ENCODE measurements at places on chromosomes 5 and 9. TPM values are rescaled to one million over a fixed set of nuclear protein-coding genes. Genes with fewer than 3 reads are reported as not detected.

DNA sequence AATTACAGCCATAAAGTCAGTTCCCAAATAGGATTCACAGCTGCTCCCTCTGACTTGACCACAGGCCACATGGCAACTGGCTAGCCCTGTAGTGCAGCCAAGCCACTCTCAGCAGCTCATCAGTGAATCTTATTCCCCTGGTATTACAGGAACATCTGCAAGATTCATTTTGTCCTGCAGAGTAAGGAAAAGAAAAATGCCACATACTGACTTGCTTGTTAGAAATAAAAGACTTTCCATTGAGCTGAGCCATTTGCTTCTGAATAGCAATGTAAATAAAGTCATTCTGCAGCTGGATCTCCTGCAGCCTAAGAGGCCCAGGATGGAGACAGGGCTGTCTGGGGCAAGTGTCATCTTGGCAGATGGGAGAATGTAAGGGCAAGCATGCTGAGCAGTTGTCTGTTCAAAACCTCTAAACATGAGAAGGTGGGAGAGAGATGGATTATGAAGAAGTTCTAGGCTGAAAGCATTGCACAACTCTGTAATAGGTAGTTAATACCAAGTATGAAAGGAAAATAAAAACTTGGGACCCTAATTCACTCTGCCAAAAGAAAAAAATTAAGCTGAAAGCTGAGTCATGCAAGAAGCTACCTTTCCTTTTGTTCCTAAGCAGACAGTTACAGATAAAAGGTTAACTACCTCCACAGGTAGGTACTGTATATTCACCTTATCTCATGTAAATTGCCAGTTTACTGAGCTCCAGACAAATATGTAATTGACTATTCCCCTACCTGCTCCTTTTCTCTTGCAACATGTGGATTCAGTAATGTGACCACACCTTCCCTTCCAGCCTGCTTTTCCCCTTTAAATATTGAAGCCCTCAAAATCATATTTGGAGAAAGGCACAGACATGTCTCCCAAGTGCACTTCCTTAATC is 244.4 kb upstream of the RAI14 start:
- DNase-seq = no peak

GRCh38 chr5:73448463-73449136 is at the start of gene FOXD1:
TSS of gene FOXD1 (minus strand) at chr5:73448777. CDS start at chr5:73448362, 415 bp downstream.
- DNase-seq = peak; percentile 42

DNA sequence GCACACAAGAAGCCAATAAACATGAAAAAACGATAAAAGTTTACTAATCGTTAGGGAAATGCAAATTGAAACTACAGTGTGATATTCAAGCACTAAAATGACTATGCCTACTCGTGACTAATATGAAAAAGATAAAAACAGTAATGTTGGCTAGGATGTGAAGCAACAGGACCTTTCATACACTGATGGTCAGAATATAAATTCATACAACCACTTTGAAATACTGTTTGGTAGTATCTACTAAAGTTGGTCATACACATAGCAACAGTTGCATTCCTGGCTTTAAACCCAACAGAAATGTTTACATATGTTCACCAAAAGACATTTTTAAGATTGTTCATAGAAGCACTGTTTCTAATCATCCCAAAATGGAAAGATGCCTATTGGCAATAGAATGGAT is 24.3 kb downstream of the FBXO38 start:
- no peak for DNase-seq

DNA sequence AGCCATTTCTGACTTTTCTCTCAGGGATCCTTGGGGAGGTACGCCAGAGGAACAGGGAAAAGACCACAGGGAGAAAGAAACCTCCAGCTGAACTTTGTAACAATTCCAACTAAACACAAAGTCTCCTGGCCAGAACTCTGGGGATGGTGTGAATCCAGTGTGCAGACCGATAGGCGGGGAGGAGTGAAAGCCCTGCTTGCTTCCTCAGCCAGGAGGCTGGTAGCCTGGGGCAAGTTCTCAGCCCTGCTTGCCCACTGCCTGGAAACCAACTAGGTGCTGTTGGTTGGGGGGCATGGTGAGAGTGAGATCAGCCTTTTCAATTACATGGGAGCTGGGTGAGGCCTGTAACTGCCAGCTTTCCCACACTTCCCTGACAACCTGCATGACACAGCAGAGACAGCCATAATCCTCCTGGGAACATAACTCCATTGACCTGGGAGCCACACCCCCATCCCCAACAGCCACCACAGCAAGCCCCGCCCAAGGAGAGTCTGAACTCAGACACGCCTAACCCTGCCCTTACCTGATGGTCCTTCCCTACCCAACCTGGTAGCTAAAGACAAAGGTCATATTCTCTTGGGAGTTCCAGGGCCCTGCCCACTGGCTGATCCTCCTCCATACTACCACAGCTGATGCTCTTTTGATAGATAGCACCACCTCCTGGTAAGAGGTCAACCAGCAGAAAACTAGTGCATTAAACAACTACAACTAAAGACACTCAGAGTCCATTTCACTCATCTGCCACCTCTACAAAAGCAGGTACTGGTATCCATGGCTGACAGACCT is 100.1 kb upstream of the TNFAIP8 start:
- no peak for DNase-seq

DNA sequence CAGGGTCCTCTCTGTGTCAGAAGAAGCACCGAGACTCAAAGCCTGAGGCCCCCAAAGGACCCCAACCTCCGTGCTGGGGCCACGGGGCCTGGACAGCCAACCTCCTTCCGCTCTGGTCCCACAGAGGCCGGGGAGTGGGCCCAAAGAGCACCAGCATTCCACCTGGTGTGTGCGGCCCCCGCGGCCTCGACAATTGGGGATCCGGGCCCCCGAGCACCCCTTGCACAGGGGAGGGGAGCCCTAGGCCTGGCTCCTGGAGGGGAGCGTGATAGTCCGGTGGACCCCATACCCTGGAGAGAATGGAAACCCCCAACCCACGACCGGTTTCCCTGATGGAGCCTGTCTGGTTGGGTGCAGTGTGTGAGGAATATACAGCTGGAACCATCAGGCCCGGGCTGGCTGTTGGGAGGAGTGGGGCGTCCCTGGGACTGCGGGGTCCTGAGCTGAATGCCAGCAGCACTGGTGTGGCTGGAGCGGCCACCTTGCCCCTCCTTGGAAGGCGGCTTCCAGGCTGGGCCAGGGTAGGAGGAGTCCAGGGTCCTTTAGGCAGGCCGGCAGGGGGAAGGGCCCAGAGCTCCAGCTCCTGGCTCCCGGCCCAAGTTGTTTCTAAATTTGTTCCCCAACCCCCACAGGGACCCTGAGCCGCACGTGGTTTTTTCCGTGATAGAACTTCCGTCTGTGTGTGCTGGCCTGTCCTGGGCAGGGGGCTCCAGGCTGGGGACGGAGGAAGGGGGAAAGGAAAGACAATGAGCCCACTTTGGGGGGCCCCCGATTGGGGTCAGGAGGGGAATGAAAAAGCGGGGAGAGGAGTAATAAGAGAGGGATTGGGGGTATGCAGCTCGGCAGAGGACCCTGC is 825 bp upstream of the TOR4A start:
- DNase-seq = peak; percentile 88

- no peak for DNase-seq
Observed at GRCh38 chr5:39760385-39761198, 335.8 kb upstream of the DAB2 start.

GRCh38 chr5:160271396-160271795 is 41.0 kb downstream of the CCNJL start:
- no peak for DNase-seq

- peak; percentile 89 for DNase-seq
Observed at GRCh38 chr9:135085830-135086546, 1.5 kb upstream of the OLFM1 start.

GRCh38 chr5:95027151-95027721 is 257.7 kb downstream of the MCTP1 start:
- no peak for DNase-seq

DNA sequence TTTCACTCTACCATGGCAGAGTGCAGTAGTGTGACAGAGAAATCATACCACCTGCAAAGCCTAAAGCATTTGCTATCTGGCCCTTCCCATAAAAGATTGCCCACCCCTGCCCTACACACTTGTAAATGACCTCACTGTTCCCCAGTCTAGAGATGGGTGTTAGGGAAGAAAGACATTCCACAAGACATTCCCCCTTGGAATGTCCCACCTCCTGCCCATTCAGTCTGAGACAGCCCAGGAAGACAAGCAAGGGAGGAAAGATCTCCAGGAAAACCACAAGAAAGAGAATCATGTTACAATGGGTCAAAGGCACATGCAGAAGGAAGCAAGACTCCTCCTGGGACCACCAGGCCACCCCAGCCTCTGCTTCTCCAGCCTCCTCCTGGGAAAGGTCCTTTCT is 230.0 kb downstream of the AGTPBP1 start:
- DNase-seq = no peak

GRCh38 chr9:134723491-134724190 is 82.0 kb downstream of the COL5A1 start:
- DNase-seq = no peak

GRCh38 chr9:112035166-112035826 is 138.7 kb downstream of the UGCG start:
- DNase-seq = no peak

- no peak for DNase-seq
Observed at GRCh38 chr9:90697808-90698207, 55.2 kb upstream of the DIRAS2 start.

GRCh38 chr5:997001-997474 is 11.6 kb upstream of the NKD2 start:
- peak; percentile 14 for DNase-seq

- no peak for DNase-seq
Observed at GRCh38 chr9:91119679-91120078, 242.0 kb downstream of the AUH start.

GRCh38 chr9:120289098-120289497 is 290.9 kb downstream of the CDK5RAP2 start:
- no peak for DNase-seq

DNA sequence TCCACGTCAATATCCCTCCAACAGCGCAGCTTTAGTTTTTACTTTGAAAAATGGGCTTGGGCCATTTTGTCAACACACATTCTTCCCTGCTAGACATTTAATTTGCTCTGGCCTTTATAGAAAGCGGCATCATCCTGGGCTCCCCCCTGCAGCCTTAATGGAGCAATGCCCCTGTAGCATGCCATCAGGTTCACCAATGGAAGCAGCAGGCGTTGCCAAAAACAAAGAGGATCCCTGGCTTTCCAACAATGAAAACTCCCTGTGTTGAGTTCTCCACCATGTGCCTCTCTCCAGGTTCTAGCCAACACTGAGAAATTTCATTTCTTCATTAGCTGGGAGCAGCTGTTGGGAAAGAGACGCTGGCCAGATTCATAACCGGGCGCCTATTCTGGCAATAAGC is 139.5 kb downstream of the ZNF622 start:
- DNase-seq = no peak

Gene PAPPA
- total RNA-seq = 3.7 TPM

Gene CDC25C
- 0.23 TPM for total RNA-seq

Gene TLN1
- total RNA-seq = 337 TPM

Gene GLRX
- total RNA-seq = 7.1 TPM

Gene EPB41L4A
- total RNA-seq = 12.3 TPM

Gene RORB
- 0.28 TPM for total RNA-seq

Gene ADAMTS6
- 3.2 TPM for total RNA-seq
